ENCODE measurements at places on chromosomes 12 and 14.
A peak's percentile ranks its signal among the peaks of the same experiment; 100 is the strongest.

DNA sequence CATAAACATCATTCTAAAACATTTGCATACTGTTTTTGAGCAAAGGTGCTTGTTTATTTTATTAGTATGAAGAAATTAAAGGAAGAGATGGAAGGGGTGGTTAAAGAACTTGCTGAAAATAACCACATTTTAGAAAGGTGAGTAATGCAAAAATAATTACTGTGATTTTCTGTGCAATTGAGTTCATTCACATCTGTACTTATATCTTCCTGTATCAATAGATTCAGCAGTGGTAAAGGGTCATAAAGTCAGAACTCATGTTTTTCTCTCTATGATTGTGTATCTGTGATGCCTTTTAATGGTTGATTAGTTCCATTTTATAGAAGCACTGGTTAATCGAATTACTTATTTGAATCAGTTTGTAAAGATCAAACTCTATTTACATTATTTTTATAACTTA is 46.0 kb downstream of the TBK1 start:
- DNase-seq: no peak

- no peak for DNase-seq
Measured at GRCh38 chr12:59803735-59804134, 207.9 kb downstream of the SLC16A7 start.

GRCh38 chr12:118391836-118392235 is 15.5 kb downstream of the SUDS3 start:
- no peak for DNase-seq

GRCh38 chr12:84355561-84355960 is 557.0 kb downstream of the SLC6A15 start:
- no peak for DNase-seq

DNA sequence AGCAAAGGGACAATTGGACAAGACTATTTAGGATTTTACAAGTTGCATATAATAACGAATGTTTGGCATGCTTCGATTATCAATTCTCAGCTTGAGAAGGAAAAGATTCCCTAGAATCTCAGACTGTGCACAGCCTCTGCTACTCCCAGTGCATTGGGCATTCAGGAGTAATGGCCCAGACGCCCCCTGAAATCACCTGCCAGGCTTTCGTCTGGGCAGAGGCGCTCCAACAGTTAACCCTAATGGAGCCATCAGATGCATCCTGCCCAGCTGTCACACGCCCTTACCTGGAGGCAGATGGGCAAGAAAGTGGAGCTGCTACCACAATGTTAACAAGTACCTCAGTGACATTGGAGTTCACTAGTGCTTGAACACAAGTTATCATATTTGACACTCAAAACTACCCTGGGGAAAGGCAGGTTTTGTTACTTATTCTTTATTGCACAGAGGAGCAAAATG is 927 bp upstream of the LRP6 start:
- DNase-seq: no peak

DNA sequence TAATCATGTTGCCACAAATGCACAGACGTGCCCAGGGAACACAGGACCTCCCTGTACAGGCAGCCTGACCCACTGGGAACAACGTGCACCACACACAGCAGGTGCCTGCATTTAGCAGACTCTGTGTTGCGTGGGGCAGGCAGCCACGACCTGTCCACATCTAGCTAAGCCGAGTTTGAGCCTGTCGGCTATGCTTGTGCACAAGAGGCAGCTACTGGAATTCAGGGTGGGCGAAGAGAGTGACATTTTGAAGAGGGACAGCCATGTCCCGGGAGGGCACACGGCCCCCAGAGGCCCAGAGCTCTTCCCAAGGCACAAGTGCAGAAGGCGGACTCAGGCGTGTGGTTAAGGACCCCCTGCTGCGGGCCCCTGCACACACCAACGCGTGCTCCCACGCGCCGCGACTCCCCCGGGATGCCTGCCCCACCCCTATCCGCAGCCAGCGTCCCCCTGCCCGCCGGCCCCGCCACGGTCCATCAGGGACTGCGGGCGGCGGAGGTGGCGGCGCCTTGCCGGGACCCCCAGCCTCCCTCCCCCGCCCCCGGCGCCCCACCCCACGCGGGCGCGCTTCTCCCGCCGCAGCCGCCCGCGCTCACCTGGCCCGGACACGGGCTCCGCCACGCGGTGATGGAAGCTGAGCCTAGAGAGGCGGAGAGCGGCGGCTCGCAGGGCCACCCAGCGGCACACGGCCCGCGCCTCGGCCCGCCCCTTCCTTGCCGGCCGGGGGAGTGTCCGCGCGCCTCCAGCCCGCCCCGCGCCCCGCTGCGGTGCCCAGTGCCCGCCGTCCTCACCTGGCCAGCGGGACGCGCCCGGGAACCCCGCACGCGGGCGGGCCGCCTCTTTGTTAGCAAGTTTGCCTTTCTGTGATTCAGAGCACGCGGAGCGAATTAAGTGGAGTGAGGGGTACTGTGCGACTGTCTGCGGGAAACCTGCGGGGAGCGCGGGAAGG is 125.3 kb upstream of the PRMT8 start:
- DNase-seq: peak; percentile 67

GRCh38 chr12:64192644-64193444 is 29.3 kb downstream of the KICS2 start:
- no peak for DNase-seq

GRCh38 chr12:65649126-65649525 is 175.2 kb upstream of the HMGA2 start:
- DNase-seq: no peak

DNA sequence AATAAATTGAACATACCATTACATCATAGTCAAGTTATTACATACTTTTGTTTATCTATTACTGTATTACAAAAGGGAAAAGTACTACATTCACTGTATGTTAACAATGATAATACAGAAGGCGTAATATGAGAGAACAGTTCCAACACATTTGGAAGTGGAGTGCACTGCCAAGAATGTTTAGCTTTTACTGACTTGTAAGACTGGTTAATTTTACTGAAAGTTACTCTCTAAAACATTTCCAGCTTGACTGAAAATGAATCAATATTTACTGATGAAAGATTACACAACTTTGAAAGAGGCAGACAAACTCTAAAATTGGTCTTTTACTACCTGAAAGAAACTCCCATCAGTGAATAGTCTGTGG is 728.5 kb downstream of the FSCB start:
- DNase-seq: peak; percentile 88

DNA sequence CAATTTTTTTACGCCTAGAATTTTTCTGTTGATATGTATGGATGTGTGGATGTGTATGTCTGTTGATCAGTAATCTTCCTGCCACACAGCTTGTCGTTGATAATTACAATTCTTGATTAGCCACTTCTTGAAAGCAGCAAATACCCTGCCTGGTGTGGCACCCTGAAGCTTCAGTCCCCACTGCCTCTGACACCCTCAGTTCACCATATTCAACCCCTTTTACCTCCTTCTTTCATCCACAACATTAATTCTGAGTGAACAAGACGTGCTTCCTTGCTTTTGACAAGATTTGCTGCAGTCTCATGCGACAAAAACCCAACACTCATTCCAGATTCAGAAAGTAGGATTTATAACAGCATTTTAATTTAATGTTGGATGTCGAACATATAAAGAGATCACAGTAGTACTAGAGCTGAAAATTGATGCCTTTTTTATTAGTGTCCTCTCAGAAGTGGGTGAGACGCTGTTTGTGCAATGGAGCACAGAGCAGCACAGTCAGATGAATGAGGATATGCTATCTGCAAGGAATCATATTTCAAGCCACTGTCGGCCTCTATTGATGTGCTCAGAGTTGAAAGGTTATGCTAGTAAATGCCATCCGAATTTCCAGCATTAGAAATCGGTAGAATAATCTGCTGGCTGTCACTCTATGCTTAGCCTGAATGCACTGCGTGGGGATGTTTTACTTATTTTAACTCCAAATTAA is 383.7 kb downstream of the EGLN3 start:
- DNase-seq: no peak

DNA sequence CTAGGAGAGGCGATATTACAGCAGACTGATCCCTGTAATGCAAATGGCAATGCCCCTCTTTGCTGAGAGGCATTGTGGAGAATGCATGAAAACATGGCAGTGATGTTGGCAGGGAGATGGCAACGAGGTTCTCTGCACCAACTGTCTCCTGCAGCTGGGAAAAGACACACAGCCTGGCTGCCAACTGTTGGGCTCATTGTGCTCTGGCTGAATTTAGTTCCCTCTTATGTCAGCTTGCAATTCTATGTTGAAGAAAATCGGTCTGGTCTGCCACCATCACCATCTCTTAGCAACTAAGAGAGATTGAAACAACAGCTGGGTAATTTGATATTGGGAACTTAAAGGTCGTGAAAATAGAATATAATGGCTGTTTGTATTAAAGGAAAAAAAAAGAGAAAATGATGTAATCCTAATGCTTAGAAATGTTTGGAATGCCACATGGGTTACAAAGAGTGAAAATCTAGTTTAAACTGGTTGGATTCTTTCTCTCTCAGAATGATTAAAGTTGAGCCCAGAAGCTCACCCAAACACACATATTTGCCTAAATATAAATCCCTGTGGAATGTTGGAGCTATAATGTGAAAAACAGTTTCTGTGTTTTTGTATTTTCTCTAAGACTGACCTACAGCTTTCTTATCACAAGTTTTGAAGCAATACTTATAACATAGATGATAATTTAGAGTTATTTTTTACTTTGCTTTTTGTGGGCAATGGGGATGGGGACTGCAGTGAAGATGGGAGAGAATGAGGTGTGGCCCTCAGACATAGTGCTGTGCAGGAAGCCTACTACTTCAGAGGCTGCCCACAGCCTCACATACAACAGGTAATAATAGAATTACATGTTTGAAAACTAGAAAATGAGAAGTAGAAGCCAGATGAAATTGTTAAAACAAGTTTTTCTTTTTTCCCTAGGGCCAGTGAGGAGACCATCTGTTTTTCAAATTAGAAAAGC is 143.7 kb downstream of the AKAP6 start:
- no peak for DNase-seq

DNA sequence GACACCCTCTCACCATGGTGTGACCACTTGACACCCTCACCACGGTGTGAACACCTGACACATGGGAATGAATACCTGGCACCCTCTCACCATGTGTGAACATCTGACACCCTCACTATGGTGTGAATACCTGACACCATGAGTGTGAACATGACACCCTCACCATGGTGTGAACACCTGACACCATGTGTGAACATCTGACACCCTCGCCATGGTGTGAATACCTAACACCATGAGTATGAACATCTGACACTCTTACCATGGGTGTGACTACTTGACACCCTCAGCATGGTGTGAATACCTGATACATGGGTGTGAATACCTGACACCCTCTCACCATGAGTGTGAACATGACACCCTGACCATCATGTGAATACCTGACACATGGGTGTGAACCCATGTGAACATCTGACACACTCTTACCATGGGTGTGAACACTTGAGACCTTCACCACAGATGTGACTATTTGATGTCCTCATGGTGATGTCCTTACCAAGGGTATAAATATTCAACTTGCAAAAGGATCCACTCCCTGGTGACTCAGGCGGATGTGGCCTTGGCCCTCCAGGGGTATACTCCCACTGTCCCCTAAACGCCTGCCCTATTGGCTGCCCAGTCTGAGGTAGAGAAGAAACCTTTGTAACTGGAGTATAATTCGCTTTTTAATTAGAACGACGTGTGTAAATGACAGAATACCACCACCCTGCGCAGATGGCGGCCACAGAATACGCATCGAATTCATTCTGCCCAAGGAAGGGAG is 29.1 kb downstream of the RFLNA start:
- no peak for DNase-seq

DNA sequence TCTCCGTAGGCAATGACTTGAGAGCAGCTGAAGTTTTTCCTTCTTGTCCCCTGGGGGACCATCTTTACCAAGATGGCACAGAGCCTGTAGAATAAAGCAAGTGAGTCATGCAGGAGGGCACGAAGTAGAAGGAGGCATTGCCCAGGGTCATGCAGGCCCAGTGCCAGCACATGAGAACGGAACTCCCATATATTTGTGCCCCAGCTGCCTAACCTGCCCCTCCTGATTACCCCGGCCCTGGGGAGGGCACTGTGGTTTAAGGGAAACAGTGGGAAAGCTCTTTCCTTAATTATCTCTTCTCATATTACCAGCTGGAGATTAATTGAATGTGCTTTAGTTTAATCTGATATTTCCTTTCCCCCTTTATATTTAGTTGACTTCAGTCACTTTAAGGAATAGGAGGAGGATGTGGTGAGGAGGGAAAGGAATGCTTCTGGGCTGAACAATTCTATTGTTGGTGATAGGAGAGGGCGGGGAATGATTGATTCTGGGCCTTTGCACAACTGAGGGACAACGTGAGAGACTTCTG is 51.9 kb downstream of the RASSF8 start:
- no peak for DNase-seq

DNA sequence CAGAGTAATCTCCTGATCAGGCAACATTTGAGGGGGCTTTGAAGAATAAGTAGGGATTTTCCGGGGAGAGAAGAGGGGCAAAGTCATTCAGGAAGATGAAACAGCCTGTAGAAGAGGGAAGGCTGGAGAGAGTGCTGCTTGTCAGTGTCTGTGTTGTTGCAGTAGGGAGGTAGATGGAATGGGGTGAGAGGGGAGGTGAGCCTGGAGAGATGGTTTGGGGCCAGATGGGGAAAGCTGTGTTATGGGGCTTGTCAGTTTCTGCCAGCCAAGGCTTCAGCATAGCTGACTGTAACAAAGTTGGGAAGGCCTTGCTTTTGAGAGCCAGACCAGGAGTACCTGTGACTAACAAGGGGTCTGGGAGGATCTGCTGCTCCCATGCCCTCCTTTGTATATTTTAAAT is 18.0 kb downstream of the BICD1 start:
- DNase-seq: no peak

- no peak for DNase-seq
Measured at GRCh38 chr14:91831337-91831736, 36.0 kb downstream of the TC2N start.

DNA sequence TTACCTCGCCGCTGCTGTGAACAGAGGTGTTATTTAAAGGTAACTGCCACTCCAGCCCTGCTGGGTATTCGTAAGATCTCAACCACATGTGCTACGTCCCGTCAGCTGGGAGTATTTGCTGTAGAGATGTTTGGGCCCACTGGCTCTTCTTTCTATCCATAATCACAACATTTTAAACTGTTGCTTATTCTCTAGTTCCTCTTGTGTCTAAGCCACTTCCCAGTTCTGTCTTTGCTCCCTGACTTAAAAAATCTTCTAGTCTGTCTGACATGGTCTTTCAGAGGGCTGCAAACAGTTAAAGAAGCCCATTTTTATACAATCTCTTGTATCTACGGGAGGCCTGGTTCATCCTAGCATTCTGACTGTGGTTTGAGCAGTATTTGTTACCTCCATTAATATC is 33.2 kb upstream of the HELB start:
- DNase-seq: no peak

DNA sequence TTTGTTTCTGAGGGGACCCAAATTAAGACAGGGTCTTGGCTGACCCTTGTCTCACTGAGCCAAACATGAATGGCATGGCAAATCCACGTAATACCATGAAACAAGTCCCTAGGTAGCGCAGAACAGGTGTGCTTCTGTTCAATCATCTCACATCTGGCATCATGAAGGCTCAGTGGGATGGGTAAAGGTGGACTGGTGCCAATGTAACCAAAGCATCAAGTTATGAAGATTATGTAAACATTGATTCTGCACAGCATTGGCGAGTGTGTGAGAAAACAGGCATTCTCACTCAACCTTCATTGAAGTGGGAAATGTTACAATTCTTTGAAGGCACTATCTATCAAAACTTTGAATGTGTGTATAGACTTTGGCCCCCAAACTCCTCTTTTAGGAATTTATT is 41.9 kb downstream of the PTGER2 start:
- peak; percentile 39 for DNase-seq

All from T47D (cell line).